Ovary (tissue), 10 donors: ENCODE measurements at places on chromosomes 12 and 14. TPM values are rescaled to one million over a fixed set of nuclear protein-coding genes. Genes with fewer than 3 reads are reported as not detected.

DNA sequence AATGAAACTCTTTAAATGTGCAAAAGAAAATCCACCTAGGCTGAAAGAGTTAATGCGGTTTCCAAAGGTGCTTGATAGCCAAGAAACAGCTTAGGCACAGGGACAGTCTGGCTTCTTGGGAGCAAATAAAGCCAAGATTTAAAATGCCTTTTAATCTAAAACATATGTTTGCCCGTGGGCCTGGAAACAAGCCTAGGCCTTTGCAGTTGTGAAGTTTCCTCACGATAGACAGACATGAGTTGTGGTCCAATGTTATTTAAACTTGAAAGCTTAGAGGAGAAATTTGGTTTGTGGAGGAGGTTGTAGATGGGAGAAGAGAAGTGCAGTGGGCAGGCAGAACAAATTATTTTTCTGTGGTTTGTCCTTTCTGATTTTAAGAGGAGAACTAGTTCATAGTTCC, 29.8 kb downstream of the PROX2 start:
- no peak for DNase-seq

Gene IFNG-AS1
- total RNA-seq, result not detected

GRCh38 chr12:60263161-60263560, 667.3 kb downstream of the SLC16A7 start:
- no peak for DNase-seq

GRCh38 chr12:9260931-9261330, 52.7 kb upstream of the PZP start:
- no peak for DNase-seq

- no peak for DNase-seq
Observed at GRCh38 chr14:38078393-38078792, 129.3 kb upstream of the SSTR1 start.
